Stimulated activated CD8-positive, alpha-beta memory T cell treated with anti-CD3 and anti-CD28 coated beads, Interleukin-4, amount 100 ng/mL, for 1 hour (primary cell): ENCODE measurements at places on chromosomes 2 and 18.

DNA sequence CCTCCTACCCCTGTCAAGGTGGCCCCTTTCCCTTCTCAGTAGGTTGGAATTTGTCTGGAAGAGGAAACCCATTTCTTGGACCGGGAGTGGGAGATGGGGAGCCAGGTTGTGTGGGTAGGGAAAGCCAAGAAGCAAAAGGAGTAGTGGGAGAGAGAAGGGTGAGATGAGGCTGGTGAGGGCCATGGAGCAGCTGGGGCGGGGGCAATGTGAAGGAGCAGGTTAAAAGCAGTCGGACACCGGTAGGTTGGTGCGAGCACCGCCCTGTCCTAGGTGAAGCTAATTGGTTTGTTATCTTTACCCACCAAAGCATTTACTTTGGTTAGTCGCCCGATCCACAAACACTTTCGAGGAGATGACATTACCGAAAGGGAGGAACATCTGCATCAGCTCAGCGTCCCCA, 306.8 kb downstream of the CELF4 start:
- DNase-seq, result no peak

- no peak for DNase-seq
Observed at GRCh38 chr2:27903649-27904404, 13.3 kb downstream of the BABAM2 start.

DNA sequence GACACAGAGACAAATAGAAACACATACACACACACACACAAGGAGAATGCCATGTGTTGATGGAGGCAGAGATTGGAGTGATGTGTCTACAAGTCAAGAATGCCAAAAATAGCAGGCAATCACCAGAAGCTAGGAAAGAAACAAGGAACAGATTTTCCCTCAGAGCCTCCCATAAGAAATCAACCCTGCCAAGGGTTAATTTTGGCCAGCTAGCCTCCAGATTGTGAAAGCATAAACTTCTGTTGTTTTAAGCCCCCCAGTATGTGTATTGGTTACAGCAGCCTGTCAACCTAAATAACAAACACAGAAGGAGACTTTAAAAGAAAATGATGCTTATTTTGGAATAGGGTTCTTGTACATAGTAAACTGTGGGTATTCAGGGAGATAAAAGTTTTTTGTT, 5.6 kb upstream of the STK39 start:
- DNase-seq, result no peak

- no peak for DNase-seq
Observed at GRCh38 chr18:57748770-57749603, 54.1 kb downstream of the ATP8B1 start.

DNA sequence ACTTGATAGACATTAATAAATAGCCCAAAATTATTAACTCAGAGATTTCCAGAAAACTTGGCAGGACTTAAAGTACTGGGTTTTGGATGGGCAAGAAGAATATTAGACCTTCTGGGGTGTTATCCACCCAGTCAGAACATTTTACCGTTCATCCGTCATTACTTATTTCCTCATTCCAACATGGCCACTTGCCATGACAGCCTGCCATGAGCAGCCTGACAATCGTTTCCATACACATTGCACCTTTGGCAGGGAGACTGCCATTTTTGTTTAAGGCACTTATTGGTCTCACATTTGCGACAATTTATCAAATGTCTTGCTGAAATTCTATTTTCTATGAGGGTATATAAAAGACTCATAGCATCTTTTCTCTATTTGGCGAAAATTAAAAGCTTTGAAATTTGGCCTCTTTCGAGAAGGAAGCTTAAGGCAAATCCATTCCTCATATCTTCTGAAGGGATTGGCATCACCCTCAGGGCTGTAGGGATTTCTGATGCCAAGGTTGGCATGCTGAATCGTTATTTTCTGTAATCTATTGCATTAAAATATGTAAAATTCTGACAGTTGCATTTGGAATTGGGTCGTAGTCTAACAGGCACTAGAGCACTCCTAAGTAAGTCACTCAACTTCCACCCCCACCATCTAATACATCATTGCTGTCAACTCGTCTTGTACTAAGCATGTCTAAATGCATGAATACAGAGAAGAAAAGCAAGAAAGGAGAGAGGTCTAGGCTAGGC, 406.3 kb upstream of the PIK3C3 start:
- DNase-seq, result no peak

DNA sequence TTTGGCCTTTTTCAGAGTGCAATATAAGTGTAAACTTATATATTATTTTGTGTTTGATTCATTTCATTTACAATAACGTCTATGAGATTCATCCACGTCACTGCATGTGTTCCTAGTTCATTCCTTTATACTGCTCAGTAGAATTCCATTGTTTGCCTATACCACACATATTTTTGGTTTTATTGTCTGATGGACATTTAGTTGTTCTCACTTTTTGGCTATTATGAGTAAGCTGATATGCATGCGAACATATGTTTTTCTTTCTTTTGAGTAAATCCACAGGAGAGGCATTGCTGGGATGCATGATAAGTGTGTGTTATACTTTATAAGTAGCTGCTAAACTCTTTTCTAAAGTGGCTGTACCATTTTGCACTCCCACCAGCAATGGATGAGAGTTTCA, 314.8 kb upstream of the HS6ST1 start:
- DNase-seq, result no peak

GRCh38 chr2:163693484-163693883, 42.3 kb downstream of the FIGN start:
- DNase-seq, result no peak

DNA sequence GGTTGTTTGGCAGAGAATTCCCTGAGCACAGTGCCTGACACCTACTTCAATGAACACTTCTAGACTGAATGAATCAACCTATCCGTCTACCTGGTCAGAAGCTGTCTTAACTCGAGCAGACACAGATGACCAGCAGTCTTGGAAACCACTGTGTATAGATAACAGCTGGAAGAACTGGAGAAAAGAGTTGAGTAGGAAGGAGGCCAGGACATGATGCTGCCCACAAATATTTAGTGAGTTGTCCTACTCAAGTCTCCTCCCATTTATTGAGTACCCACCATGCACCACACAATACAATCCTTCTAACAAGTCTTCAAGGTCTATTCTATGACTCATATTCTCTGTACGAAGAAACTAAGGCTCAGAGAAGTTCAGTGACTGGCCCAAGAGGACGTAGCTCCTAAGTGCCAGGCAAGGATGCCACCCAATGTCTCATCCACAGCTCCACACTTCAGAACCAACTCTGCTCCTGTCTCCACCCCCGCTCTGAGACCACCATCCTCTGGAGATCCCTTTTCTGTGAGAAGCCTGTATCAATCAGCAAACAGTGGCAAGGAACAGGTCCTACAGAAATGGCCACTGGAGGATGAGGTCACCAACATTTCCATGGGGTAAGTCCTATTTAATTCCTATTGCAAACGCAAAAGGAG, 62.2 kb downstream of the GALNT14 start:
- no peak for DNase-seq

GRCh38 chr2:194380011-194380410, 1277.0 kb upstream of the SLC39A10 start:
- no peak for DNase-seq

GRCh38 chr18:24678107-24678506, 217.7 kb downstream of the HRH4 start:
- DNase-seq, result no peak

DNA sequence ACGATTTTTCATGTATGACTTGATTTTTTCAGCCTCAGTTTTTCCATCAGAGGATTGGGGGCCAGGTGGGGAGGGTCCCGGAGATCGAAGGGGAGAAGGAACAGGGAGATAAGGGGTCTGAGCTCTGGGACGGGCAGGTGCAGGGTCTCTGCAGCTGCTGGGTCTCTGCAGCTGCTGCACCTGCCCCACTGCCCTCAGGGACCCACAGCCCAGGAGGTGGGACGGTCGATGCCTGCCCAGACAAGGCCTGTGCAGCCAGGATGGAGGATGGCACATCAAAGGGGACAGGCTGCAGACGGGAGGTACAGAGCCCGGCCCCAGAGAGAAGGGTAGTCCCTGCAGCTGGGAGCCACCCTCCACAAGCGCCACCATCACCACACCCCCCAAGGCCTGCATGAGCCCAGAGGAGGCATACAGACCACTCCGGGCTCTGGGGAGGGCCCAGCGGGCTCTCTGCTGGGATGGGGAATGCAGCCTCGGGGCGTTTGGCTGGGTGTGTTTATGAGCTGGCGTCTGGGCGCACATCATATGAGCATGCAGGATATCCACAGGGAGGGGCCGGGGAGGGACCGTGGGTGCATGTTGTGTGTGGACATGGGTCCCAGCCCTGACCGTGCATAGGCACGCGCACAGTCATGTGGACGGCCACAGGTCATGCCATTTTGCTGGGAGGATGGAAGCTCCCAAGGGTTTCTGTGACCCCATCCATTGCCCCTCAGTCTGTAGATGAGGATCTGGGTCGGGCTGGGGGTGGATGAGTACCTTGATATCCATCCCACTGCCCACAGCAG, 34.9 kb upstream of the GPC1 start:
- no peak for DNase-seq

DNA sequence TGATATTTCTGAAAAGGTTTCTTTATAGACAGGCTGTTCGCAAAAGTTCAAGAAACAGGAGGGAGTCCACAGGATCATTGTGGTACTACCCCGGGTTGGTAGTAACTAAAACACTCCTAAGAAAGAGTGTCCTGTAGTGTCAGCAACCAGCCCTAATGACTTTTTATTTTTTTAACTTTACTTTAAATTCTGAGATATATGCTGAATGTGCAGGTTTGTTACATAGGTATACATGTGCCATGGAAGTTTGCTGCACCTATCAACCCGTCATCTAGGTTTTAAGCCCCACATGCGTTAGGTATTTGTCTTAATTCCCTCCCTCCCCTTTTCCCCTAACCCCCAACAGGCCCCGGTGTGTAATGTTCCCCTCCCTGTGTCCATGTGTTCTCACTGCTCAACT, 1396.9 kb upstream of the ZEB2 start:
- no peak for DNase-seq

- no peak for DNase-seq
Observed at GRCh38 chr2:242063850-242064249, 194.3 kb downstream of the RTP5 start.

GRCh38 chr18:57803103-57803969, at the start of gene ATP8B1:
ATP8B1 (minus strand) TSS chr18:57803315; CDS start chr18:57731807, 71,508 bp downstream.
- DNase-seq, result no peak

DNA sequence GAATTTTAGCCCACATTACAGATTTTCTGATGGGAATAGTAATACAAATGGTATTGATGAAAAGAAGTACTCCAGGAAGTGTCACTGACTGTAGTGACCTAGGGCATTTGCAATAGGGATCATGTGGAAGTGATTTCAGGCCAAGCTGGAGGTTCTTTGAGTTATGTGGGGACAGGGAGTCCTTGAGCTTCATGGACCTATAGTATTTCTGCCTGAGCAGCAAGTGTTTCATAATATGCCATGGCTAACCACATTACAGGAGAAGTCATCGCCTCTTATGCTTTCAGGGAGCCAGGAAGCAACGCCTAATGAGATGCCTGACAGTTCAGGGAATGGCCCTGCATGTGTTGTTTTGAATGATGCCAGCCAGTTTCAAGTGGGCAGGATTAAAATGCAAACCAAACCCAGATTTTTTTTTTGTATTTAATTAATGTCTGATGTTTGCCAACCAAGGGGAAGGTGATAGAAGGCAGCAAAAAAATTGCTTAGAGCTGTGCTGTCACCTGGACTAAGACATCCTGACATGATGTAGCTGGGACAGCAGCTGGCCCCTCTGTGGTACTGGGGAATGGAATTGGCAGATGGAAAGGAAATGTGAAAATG, 109.5 kb downstream of the RAPGEF4 start:
- no peak for DNase-seq

- DNase-seq, result no peak
Observed at GRCh38 chr2:199228887-199229819, 228.6 kb downstream of the SATB2 start.

- no peak for DNase-seq
Observed at GRCh38 chr2:186590759-186591505, 1.1 kb downstream of the ITGAV start.

GRCh38 chr18:55317324-55317723, 270.7 kb downstream of the TCF4 start:
- no peak for DNase-seq

DNA sequence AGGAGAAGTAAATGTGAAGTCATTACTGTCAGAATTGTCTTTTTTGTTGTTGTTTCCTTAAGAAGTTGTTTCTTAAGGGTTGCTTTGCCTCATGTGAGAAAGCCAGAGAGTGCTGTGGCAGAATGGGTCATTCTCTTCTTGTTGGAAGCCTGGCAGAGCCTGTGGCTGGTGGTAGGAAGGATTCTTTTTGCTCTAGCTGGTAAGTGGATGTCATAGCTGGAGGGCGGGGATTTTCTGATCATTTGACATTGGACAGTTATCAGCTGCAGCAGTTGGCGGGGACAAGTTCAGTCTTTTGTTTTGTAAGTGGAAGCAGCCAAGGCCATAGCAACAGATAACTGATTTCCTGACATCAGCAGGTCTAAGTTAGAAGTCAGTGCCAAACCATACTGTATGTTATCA, 5.5 kb upstream of the RMDN2 start:
- no peak for DNase-seq

DNA sequence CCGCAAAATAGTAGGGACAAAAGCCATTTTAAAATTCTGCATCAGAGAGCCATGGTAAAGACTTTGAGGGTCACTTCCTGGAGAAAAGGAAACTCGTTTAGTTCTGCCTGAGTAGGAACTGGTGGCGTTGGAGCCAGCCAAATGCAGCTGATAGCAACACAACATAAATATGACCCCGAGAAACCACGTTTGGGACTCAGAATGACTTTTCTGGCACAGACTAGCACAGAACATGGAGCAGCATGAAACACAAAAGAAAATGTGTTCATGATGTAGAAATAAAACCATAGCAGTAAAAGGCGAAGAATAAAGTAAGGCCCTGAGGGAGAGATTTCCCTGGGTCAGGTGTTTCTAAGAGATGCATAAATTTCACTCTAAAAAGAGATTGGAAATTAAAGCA, 149.2 kb upstream of the KLHL29 start:
- DNase-seq, result no peak

GRCh38 chr2:166341426-166341825, 34.3 kb downstream of the SCN9A start:
- no peak for DNase-seq

GRCh38 chr18:7950380-7951136, 383.4 kb downstream of the PTPRM start:
- no peak for DNase-seq
